ENCODE measurements at places on chromosomes 11 and 22. TPM values are rescaled to one million over a fixed set of nuclear protein-coding genes. Genes with fewer than 3 reads are reported as not detected.

The CNGA4 gene
- total RNA-seq, result not detected

The ANO1 gene
- total RNA-seq, result 20.1 TPM

The RASD2 gene
- 3.6 TPM for total RNA-seq

The SCUBE2 gene
- 27.2 TPM for total RNA-seq

The HBG1 gene
- not detected for total RNA-seq

DNA sequence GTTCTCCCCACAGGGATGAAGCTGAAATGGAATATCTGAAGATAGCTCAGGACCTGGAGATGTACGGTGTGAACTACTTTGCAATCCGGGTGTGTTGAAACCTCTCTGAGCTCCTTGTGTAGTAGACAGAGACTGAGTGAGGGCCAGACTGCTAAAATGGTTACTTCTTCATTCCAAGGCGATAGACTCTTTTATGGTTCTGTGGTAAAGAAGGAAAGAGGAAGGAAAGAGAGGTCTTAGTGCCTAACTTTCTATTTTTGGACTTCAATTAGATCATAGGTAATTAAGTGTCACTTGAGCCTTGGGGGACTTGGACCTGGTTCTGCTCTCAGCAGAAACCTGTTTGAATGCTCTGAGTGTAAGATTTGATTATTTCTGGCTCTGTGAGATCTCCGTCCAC lies 54.7 kb downstream of the NF2 start:
- no peak for DNase-seq

- no peak for DNase-seq
Observed at GRCh38 chr11:77400271-77400670, 73.6 kb downstream of the PAK1 start.

DNA sequence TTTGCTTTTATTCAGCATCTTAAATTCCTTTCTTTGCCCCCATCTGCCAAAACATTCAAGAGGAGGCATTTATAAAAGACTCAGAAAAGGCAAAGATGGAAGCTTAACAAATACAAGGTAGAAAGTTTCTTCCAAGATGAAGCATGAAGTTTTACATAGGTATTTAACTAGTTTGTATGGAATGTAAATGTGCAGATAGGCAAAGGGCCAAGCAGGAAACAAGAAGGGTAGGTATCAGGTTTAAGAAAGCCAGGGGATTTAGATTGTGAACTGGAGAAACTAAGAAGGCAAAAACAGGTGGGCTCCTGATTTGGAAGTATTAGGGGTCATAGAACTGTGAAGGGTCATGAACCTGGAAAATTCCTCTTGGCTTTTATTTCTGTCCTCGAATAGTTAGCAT lies 62.6 kb downstream of the PPP2R1B start:
- no peak for DNase-seq
